T-helper 2 cell treated with Interferon-gamma antibody and Interleukin-4, amounts not matched to agents 5 μg/mL and 100 μg/mL, for 36 hours (primary cell): ENCODE measurements at places on chromosomes 16 and 17.

- DNase-seq, result peak; percentile 11
Measured at GRCh38 chr17:77528516-77529327, 388.0 kb downstream of the SEC14L1 start.

DNA sequence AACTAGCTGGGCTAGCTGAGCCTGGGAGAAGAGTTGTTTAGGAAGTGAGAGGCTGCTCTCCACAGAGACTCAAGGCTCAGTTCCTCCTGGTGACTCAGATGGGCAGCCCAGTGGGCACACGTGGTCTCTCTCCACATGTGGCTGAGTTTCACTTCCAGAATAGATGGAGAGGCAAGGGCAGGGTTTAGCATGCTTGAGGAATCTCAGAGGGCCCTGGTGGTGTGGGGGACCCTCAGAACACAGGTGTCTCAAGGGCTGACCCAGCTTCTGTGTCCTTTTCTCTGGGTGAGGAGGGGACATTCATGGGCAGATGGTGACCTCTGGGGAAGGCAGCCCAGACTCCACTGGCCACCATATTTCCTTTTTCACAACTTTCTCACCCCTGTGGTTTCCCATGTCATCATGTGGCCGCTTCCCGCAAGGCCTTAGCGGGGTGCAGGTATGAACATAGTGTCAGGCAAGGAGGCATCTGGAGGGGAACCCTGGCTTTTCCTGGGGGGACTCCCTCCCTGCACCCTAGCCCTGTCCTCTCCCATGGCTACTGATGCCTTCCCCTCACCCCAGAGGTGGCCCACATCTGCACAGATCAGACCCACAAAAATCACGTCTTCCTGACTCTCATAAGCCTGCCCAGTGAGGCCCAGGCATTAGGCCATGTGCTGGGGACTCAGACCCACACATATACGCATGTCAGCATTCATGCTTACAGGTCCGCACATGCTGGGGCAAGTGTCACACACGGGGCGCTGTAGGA lies 3.3 kb downstream of the GRN start:
- no peak for DNase-seq

DNA sequence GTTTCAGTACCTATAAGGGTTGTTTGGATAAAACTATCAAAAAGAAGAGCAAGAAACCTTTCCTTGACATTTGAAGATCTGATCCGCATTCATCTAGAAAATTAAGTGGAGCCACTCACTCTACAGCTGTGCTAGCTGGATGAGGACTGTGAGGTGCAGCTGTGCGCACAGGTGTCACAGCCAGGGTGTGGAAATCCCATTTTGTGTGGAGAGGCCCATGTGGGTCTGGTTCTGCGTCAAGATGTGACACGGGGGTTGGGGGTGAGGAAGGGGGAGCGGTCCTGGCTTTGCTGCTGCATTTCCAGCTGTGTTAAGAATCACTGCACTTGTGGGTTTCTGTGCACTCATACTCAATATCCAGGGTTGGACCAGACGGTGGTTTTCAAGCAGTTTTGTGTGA lies 70.7 kb downstream of the CLEC16A start:
- DNase-seq, result no peak

DNA sequence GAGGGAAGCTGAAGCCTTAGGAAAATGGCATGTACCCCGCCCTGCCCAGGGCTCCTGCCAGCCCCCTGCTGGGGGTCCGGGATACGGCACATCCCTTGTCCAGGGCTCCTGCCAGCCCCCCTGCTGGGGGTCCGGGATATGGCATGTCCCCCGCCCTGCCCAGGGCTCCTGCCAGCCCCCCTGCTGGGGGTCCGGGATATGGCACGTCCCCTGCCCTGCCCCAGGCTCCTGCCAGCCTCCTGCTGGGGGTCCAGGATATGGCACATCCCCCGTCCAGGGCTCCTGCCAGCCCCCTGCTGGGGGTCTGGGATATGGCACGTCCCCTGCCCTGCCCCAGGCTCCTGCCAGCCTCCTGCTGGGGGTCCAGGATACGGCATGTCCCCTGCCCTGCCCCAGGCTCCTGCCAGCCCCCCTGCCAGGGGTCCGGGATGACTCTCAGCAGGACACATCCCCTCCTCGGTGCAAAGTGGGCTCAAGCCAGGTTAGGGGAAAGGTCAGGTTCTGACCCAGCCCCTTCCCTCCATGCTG lies 43.2 kb downstream of the RPH3AL start:
- no peak for DNase-seq

DNA sequence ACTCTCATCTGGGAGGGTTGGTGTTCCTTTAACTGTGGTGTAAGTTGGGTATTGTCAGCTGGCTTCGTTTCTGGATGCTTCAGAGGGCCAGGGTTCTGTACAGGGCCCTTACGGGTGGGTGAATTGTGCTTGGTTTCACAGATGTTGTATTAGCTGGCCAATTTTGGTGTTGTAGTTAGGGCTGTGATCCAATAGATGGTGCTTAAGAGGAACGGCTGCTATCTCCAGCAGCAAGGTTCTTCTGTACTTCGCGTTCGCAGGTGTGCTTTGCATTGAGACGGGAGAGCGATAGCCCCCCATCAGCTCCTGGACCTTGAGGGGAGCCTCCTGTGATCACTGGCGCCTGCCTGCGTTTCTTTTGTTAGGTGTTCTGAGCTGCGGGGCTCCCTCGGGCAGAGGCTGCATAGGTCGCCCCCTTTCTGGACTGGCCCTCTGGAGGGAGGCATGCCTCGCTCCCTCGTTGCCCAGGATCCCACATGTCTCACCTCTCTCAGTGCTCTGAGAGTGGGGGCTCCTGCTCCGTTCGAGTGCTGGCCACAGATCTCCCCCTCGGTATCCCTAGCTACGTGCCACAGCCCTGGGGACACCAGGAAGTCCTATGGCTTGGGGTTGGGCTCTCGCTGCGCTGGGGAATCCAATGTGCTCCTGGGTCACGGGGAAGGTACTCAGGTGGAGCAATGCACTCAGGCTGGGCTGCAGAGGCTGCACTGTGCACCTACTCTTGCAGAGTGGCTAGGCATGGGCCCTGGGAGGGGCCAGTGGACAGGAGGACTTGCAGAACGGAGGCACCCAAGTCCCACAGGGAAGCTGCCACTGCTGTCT lies 837 bp upstream of the PRDM7 start:
- no peak for DNase-seq

DNA sequence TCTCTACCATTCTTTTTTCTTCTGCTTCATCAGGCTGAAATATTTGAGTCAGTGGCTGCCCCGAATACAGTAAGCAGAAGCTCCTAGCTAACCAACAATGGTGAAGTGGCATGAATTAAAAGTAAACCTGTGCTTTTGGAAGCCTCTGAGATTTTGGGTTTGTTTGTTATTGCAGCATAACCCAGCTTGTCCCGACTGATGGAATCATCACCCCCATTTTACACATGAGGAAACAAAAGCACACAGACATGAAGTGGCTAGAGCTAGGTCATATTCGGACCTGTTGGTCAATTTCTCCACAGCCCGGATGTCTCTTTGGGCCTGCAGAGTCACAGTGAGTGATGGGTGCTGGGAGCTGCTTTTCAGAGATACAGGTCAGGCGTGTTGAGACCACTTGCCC lies 39.4 kb downstream of the IRX5 start:
- no peak for DNase-seq

DNA sequence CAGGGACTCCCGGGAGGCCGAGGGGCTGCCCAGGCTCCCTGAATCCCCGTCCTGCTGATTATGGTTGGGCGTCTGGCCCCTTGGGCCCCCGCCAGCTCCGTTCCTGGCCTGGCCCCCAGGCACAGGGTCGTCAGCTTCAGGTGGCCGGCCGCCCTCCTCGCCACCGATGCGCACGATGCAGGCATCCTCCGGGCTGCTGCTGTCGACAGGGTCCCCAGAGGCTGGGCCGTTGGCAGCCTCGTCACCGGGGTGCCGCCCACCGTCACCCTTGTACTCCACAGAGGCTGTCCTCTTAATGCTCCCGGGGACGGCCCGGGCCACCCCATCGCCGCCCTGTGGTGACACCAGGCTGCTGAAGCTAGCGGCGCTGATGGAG lies 60.4 kb downstream of the PRMT7 start:
- DNase-seq, result no peak

DNA sequence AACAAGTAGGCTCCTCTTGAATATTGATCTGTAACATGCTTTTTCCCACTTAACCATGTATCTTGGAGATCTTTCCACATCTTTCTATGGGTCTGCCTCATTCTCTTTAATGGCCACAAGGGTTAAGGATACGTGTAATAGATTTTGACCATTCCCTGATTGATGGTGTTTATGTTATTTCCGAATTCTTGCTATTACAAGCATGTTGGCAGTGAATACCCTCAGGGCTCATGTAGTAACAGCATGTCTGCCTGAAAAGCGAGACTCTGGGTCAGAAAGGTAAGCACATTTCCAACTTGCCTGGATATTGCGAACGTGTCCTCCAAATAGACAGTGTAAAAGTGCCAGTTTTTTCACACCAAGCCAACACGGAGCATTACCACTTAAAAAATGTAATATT lies 5.0 kb downstream of the TAC4 start:
- no peak for DNase-seq

DNA sequence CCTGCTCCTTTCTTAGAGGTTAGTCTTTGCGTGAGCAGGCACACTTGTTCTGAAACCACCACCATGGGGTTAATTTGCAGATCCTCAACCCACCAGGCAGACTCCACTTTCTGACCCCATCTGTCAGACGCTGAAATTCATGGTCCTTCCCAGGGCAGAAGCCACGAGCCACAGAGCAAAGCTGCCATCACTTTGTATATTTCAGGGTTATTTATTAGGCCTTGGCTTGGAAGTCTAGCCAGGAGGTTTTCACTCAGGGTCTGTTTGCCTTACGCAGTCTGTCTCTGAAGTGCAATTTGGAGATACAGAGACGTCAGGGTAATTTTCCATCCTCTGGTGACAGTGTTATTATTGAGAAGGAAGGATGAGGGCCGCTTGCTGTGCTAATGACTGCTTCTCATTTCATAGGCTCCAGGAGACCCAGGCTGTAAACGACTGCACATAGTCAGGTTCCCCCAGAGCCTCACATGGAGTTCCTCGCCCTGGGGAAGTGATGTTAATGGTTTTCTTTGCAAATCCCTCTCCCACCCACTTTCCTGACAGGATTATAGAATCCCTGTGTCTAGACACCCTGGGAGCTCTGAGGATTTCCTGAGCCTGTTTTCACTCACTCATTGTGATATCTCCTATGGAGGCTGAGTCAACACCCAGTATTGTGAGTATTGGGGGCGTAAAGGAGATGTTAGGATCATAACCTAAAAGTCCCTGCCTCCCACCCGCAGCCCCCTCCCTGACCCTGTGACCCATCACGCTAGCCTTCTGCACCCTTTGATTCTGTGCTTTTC lies 269.0 kb downstream of the ABCC12 start:
- DNase-seq, result no peak

DNA sequence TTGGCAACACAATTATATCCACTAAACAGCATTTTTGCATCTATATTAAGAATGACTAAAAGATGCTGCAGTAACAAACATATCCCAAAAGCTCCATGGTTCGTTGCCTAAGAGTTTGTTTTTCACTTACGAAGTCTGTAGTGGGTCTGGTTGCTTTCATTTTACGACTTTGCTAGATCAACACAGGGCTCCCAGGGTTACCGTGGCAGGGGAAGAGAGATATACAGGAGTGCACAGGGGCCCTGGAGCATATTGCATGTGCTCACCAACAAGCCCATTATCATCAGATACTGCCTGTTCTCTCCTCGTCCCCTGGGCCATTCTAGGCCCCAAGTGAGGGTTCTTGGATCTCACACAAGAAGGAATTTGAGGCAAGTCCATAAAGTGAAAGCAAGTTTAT lies 3.1 kb upstream of the MMP2 start:
- no peak for DNase-seq

GRCh38 chr17:74972107-74972972 lies at the start of gene HID1:
TSS of gene HID1 (minus strand) at chr17:74972759. CDS start at chr17:74972656, 103 bp downstream.
- peak; percentile 41 for DNase-seq
